NCI-H1105 treated with DMSO at 0.1 percent for 48 hours (cell line): ENCODE measurements at places on chromosomes 11 and 22.
A peak's percentile ranks its signal among the peaks of the same experiment; 100 is the strongest.

GRCh38 chr11:21646351-21646750 lies 546.5 kb upstream of the ANO5 start:
- DNase-seq = peak; percentile 7

GRCh38 chr11:117259417-117259816 lies 26.9 kb downstream of the RNF214 start:
- DNase-seq = no peak

DNA sequence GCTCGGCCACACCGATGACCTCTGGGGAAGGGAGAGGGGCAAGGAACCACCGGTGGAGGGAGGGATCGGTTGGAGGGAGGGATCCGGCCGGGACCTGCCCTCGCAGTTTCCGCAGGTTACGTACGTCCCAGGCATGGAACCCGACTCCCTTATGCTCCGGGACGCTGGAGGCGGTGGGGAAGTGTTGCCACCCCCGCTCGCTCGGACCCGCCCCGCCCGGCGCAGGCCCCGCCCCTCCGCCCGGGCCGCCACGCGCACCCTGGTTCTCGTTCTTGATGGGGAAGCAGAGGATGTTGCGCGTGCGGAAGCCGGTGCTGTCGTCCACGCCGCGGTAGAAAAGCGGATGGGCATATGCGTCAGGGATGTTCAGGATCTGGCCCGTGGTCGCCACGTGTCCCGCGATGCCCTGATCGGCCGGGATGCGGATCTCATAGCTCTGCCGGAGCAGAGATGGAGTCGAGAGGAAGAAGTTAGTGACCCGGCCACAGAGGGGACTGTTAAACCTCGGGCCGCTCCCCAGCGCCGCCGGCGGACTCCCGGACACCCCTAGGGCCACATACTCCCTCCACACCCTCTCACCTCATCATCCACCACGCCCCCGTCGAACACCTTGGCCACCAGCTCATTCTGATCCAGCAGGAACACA lies 89.8 kb downstream of the PDE2A start:
- no peak for DNase-seq

DNA sequence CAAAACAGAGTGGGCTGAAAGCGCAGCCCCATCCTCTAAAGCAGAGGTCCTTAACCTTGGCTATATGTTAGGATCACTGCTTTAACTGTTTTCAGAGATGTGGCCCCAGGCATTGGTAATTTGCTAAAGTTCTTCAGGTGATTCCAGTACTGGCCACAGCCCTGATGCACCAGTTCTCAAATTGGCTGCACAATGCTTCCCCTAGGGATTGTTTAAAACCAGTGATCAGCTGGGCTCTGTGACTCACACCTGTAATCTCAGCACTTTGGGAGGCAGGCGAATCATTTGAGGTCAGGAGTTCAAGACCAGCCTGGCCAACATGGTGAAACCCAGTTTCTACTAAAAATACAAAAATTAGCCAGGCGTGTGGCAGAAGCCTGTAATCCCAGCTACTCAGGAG lies 8.4 kb upstream of the IRAG1 start:
- no peak for DNase-seq

- DNase-seq = peak; percentile 93
These were observed 29.1 kb upstream of the TP53I11 start for GRCh38 chr11:44979543-44980399.

DNA sequence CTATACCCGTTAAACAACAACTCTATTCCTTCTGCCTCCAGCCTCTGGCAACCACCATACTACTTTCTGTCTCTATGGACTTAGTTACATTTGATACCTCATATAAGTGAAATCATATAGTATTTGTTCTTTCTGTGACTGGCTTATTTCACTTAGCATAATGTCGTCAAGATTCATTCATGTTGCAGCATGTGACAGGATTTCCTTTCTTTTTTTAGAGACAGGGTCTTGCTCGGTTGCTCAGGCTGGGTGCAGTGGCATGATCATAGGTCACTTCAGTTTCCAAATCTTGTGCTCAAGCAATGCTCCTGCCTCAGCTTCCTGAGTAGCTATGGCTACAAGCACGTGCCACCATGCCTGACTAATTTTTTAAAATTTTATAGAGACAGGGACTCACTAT lies 29.4 kb upstream of the SORL1 start:
- no peak for DNase-seq

GRCh38 chr11:29300420-29300819 lies 716.4 kb downstream of the KCNA4 start:
- DNase-seq = no peak

DNA sequence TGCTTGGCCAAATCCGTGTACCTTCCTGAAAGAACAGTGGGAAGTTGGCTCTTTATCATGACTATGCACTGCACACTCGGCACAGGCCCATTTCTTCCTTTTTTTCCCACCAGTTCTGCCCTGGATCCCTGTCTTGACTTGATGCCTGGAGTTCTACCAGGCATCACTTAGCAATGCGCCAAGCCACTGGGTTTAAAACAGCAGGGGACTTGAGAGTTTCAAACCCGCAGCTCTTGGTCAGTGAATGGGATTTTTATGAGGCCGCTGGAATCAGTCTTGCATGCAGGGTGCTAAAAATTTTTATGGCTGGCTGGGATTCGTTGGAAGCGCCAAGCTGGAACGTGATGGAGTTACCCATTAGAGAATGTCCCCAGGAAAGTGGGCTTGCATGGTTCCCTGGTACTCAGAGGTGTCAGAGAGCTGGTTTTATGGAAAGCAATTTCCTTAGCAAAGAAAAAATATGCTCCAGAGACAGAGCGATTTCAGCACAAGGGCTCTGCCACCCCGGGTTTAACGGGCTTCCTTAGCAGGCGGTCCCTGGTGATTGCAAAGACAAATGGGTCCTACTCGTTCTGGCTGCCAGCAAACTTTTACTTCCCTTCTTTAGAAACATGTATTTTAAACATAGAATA lies 432.9 kb downstream of the TENM4 start:
- DNase-seq = no peak

DNA sequence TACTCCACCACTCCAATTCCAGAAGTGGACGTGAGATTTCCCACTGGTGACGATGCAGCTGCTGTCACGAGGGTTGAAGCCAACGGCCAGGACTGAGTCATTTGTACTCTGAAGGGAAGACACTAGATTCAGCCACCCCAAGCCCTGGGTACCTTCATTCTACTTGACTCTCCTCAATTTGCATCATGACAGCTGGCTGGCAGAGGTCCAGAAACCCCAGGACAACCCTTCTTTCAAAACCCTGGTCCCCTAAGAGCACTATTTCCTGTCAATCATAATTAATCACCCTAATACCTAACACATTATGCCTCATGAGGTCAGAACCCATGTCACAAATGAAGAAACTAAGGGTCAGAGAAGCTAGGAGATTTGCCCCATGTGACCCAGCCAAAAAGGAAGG lies 4.9 kb downstream of the EML3 start:
- DNase-seq = peak; percentile 13

GRCh38 chr22:39318507-39319283 lies 728 bp downstream of the RPL3 start:
- DNase-seq = no peak

DNA sequence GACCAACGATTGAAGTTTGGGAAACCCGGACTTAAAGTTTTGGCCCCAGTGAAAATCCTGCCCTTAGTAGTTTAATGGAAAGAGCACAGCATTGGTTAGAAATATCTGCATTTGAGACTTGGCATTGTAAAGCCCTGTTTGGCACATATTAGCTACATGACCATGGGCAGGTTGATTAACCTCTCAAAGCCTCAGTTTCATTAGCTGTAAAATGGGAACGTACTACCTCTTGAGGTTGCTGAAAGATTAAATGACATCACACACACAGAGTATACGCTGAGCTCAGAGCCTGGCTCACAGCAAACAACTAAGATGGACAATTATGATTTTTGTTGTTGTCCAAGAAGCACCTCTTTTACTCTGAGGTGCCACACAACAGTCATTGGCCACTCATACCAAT lies 153.0 kb upstream of the TIMP3 start:
- DNase-seq = no peak

- DNase-seq = peak; percentile 15
These were observed 51.7 kb downstream of the FLI1 start for GRCh38 chr11:128745311-128746136.
